ENCODE measurements at places on chromosomes 12 and 14.

- no peak for DNase-seq
These were observed 81.9 kb upstream of the ZFP36L1 start for GRCh38 chr14:68874746-68875155.

- DNase-seq, result no peak
These were observed 115.5 kb downstream of the DHRS2 start for GRCh38 chr14:23751616-23752015.

GRCh38 chr14:99187858-99188257 lies 84.1 kb downstream of the BCL11B start:
- no peak for DNase-seq

DNA sequence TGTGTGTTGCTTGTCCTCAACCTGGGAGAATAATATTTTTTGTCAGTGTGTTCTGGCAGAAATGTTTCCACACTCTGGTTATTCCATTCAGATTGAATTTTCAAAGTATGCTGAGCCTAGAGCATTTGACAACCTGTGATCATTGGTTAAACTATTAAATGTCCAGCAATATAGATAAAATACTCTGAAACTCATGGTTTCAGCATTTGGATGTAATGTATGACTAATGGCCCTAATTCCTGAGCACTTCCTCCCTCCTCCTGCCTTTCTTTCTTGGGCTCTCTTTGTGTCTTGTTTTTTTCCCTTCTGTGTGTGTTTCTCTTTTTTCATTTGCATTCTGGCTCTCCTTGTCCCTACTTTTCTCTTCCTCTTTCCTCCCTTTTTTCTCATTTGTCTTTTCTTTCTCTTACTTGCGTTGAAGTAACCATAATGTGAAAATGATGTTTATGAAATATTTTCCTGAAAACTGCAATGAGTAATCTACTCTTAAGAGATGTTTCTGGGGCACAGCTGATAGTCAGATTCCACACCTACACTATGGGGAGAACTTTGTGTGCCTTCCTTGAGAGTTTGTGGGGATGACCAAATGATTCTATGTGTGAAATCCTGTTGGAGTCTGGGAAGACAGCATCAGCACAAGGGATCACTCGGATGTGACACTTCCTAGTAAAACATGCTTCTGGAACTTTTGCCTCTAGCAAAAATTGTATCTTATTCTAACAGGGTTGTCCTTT lies 74.6 kb downstream of the FRMD6 start:
- no peak for DNase-seq

DNA sequence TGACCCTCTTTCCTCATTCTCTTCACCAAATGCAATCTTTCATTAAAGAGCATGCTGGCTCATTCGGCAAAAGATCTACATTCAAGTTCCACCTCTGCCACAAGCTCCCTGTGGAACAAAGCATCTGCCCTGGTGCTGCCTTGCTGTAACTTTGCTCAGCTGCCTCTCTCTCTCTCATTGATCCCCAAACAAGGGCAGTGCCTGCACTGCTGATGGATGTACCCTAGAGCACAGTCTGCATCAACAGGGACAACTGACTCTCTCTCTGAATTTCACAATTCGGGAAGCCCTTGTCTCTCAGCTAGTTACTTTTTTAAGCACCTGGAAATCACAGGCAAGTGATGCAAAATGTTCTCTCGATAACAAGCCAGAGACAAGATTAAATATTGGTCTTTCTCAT lies 174.0 kb upstream of the DIO2 start:
- no peak for DNase-seq

DNA sequence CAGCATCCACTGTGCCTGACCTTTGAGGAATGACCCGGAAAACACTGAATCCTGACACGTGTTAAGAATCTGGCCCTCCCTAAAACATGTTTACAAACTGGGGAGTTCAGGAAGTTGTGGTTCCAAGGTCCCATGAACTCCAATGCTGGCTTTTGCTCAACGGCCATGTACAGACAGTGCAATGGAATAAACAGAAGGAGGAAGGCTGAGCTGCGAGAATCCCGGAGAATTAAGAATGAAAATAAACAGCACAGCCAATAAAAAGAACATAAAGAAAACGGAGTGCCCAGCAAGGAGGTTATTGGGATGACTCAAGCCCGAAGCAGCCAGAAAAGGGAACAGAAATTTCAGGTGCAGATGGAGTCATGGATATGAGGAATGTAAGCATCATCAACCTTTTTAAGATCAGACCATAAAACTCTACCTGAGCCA lies 32.3 kb downstream of the BCL11B start:
- no peak for DNase-seq

DNA sequence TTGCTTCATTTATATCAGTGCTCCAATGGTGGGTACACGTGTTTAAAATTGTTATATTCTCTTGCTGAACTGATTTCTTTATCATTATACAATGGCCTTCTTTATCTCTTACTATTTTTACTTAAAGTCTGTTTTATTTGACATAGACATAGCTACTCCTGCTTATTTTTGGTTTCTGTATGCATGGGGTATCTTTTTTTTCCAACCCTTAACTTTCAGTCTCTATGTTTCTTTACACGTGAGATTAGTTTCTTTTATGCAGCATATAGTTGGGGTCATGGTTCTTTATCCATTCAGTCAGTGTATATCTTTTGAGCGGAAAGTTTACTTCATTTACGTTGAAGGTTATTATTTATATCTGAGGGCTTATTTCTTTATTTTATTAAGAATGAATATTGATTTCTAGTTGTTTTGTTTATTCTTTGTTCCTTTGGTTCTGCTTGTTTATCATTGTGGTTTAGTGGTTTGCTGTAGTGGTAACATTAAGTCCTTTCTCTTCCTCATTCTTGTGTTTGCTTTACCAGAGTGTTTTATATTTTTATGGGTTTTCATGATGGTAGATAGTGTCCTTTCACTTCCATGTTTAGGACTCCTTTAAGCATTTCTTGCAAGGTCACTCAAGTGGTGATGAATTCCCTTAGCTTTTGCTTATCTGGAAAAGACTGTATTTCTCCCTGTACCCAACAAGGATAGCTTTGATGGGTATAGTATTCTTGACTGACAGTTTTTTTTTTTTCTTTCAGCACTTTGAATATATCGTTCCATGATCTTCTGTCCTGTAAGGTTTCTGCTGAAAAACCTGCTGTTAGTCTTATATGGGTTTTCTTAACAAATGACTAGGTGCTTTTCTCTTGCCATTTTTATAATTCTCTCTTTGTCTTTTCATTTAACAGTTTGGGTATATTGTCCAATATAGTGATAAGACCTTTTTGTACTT lies 38.3 kb upstream of the FAR2 start:
- no peak for DNase-seq

- DNase-seq, result no peak
These were observed 54.5 kb upstream of the MAX start for GRCh38 chr14:65156568-65157366.

All from GDM1 (cell line).